ENCODE measurements at places on chromosomes 3 and 15. TPM values are rescaled to one million over a fixed set of nuclear protein-coding genes. Genes with fewer than 3 reads are reported as not detected.

The EFCC1 gene
- 0.13 TPM for total RNA-seq

The CDHR4 gene
- not detected for total RNA-seq

The CD80 gene
- not detected for total RNA-seq

The SYNPR gene
- total RNA-seq = not detected

The PLXNA1 gene
- 98.2 TPM for total RNA-seq

The SCAANT1 gene
- total RNA-seq = not detected

The CFAP100 gene
- not detected for total RNA-seq

The TARS3 gene
- total RNA-seq = 12.7 TPM
